ENCODE measurements at places on chromosomes 5 and 9.

GRCh38 chr9:109421026-109421970, 76.8 kb downstream of the PTPN3 start:
- DNase-seq, result no peak

GRCh38 chr5:171336521-171337209, 27.6 kb downstream of the TLX3 start:
- DNase-seq, result peak; percentile 41

GRCh38 chr5:157175071-157175612, 5.5 kb upstream of the ITK start:
- no peak for DNase-seq

GRCh38 chr5:166382031-166382430, 1909.4 kb upstream of the WWC1 start:
- no peak for DNase-seq

- no peak for DNase-seq
These were observed 52.5 kb upstream of the ZBTB43 start for GRCh38 chr9:126752376-126752775.

DNA sequence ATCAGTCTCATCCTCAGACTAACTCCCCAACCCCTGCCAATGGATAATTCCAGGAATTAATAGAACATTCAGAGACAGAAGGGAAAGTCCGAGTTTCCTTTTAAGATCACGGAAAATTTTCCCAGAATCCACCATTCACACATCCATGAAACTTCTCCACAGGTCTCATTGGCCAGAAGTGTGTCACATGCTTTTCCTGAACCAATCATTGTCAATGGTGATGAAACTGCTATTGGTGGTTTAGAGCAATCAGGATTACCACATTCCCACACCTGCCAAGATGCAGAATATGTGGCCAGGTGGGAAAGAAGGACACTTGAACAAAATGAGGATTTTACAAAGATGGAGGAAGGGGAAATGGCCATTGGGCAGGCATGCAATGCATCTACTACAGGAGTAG, 29.3 kb upstream of the SNX2 start:
- no peak for DNase-seq

- no peak for DNase-seq
These were observed 2352.7 kb downstream of the MAT2B start for GRCh38 chr5:165858118-165858517.

DNA sequence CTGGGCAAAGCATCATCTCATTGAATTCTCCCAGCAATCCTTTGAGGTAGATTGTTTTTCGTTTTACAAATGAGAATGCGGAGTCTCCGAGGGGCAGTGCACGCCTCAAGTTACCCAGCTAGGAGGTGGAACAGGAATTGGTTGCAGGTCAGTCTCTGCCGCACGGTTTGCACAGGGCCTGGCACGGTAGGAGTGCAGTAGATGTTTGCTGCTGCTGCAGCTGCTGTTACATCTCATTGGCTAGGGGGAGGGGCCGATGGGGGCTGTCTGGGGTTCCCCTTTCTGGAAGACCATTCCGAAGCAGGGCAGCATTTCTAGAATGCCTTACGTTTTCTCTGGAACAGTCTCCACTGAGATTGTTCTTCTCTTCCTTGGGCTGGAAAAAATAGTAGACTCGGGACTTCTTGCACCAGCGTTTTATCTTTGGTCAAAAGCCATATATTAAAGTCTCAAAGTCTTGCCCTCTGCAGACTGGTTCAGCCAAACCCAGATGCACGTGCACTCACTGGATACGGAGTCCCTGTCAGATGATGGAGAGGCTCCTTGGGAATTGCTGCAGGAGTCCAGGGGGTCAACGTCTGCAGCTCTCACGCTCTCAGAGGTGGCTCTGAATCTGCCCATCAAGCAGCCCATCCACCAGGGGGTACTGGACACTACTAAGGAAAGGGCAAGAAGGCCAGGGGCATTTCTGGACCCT, 1.2 kb downstream of the USP20 start:
- no peak for DNase-seq
